ENCODE measurements at places on chromosomes 7 and 10.

- DNase-seq = no peak
Measured at GRCh38 chr7:15751191-15751701, 64.8 kb upstream of the MEOX2 start.

- no peak for DNase-seq
Measured at GRCh38 chr7:124137664-124138063, 104.8 kb upstream of the TMEM229A start.

DNA sequence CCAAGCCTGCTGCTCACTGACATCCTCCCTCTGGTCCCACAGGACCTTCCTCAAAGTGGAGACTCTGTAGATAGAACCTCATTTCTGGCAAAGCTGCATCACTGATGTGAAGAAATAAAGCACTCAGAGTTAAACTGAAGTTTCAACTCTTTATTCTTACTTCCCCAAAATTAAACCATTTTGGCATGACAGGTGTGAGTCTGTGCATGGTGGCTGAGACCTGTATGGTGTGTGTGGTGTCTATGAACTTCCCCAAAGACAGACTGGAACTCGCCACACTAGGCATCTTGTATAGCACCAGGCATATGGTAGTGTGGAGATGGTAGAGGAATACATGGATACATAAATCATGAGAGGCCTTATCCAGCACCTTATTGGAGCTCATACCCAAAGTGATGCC, 6.6 kb upstream of the WDFY4 start:
- no peak for DNase-seq

DNA sequence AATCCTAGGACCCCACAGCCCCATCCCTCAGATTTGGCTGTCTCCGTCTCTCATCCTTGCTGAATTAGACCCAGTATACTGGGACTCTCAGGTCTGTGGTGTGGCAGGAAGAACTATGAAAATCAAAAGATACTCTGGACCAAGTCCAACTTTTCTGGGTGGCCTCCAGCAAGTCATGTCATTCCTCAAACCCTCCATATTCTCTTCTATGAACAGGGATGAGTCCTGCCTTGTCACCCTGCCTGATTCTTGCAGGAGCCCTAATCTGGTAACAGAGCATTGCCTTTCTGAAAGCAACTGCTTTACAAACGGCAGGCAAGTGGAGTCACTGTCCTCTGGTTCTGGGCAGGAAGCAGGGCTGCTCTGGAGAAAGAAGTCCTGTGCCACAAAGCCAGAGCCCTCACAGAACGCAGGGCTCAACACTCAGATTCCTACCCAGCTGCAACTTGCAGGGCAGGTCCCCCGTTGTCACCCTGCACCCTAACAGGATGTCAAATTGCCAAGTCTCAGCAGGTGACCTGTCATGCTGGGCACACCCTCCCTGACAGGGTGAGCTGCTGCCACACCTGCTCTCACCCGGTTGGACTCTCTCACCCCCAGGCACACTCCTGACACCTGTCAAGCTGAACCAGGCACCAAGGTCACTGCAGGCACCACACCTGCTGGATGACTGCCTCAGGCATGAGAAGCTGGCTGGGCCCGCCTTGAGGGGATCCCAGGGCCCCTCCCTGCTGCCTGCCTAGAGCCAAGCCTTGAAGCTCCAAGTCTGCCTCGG, 227.7 kb downstream of the KCNMA1 start:
- DNase-seq = no peak

GRCh38 chr7:108059526-108059925, 56.6 kb upstream of the LAMB1 start:
- DNase-seq = no peak

DNA sequence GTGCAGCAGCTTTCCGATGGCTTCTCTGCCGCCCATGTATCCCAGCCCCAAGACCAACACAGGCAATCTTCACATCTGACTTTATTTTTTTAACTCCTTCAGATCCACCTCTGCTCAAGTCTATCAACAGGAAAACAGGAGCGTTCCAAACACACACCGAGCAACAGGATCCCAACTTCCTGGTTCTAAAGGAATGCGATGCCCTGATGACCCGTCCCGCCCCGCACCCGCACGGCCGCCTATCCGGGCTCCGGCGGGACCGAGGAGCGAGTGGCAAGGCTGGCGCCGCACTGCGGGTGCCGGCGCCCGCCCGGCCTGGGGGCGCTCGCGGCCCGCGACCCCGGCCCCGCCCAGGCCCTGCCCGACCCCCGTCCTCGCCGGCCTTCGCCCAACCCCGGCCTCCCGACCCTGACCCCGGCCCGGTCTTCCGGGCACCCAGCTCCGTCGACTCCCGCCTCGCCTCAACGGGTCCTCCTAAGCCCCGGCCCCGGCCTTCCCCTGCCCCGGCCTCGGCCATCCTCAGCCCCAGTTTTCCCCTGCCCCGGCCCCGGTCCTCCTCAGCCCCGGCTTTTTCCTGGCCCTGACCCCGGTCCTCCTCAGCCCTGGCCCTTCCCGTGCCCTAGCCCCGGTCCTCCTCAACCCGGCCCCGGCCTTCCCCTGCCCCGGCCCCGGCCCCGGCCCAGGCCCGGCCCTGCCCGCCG, 730 bp downstream of the LARP4B start:
- peak; percentile 66 for DNase-seq

GRCh38 chr7:77799078-77799964, 748 bp downstream of the PHTF2 start:
- no peak for DNase-seq

- DNase-seq = no peak
Measured at GRCh38 chr7:26930201-26930600, 65.8 kb upstream of the SKAP2 start.
